RPMI8226 (cell line): ENCODE measurements at places on chromosomes 6 and 20.
A peak's percentile ranks its signal among the peaks of the same experiment; 100 is the strongest.

DNA sequence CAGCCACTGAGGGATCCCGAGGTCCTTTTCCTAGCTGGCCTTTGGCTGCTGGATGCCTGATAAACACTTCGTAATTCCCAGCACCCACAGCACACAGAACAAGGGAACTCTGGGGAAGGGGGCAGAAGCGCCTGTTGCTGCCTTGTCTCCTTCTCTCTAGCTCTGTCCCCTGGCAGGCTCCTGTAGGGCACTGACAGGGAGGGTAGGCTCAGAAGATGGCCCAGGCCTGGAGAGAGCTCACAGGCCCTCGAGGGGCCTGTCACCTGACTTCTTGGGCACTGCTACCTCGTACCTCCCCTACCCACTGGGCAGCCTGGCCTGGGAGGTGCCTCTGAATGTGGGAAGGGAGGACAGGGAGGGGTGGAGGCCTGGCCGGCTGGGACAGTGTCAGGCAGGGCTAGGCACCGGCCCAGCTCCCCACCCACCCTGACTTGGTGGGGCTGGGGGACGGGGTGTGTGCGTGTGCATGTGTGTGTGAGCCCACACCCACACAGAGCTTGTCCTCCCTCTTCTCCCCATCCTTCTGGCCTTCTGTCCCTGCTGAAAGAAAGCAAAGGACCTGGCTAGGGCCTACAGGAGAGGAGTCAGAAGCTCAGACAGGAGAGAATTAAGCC, 18.1 kb downstream of the C6orf132 start:
- DNase-seq, result no peak

DNA sequence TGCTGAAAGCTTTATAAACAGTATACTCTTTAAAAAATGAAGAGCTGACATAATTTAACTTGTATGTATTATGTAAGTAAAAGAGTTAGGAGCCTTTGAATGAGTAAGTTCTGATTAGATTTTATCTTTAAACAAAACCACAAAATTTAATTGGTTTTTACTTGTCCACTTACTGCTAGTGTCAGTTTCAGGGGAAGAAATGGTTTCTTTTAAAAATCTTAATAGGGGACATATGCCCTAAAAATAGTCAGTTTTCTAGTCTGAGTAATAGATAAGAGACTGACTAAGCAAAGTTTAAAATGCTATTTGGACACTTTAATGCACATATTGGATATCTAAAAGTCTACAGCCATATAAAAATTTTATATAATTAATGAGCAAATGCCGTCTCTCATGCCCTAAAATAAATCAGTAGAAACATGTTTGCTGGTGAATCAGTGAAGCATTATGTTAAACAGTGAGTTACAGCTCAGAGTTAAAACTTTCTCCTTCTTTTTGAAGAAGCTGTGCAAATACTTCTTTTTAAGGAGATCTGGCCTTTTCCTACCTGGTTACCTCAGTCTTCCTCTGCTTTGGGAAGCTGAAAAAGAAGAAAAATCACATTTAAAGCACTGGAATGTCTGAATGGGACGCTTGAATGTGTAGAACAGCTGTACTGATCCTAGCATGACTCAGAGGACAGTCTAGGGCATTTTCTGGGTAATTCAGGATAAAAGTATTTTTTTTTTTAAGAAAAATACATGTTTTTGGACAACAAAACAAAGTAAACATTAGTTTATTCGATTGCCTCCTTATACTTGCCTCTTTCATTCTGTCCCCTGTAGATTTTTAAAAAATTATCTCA, 55.3 kb downstream of the CDH26 start:
- DNase-seq, result no peak

- DNase-seq, result no peak
Observed at GRCh38 chr20:64119681-64120341, 12.4 kb upstream of the NPBWR2 start.

DNA sequence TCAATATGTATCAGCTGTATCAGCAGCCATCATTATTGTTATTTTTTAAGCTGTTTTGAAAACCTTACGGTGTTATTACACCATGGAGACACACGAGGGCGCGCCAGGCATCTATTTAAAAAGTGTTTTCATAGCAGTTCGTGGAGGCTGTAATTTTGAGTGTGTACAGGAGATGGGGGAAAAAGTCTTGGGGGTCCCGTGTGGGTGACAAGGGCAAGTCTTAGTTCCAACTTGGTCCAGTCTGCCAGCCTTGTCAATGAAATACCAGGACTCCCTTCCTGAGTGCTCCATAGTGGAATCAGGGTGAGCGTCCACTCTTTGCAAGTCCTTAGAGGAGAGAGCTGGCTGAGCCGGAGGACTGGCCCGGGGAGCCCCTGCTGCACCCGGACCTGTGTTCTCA, 43.3 kb downstream of the SLC2A10 start:
- peak; percentile 65 for DNase-seq

DNA sequence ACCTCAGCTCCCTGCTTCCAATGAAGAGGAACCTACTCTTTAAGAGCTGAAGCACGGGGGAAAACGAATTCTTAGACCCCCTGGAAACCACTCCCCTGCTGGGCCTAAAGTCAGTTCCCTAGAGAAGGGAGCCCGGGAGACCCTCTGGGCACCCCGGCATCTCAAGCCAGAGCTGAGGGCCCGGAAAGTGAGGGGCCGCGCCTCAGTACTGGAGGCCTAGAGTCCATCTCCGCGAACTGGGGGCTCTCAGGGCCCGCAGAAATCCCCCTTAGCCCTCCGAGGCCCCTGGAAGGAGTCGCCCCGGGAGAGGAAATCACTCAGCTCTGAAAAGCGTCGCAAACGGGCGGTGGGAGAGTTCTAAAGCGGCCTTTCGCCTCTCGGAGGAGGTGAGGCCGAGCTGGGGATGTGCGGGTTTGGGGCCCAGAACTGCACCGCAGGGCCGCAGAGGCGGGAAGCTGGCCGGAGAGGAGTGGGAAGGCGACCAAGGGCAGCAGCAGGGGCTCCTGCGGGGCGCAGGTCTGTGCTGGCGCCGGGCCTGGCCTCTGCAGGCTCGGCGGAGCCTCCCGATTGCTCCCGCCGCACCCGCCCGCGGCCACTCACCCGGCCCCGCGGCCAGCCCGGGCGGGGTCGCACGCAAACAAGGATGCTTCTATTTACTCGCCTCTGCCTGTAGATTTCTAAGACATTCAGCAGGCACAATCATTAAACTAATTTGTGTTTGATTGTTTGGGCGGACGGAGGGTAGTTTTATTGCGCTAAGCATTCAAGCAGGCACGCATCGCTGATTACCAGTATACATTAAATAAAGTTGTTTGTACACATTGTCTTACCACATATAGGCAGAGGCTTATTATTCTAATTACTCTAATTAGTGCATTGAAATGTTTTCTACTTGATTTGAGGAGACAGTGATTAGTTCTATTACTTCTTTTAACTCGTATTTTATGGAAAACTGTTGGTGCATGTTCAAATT, 9.2 kb downstream of the POU3F2 start:
- DNase-seq, result no peak

- no peak for DNase-seq
Observed at GRCh38 chr20:46232539-46232938, 75.8 kb downstream of the CDH22 start.

GRCh38 chr6:48419992-48420391, 309.0 kb upstream of the PTCHD4 start:
- DNase-seq, result no peak

DNA sequence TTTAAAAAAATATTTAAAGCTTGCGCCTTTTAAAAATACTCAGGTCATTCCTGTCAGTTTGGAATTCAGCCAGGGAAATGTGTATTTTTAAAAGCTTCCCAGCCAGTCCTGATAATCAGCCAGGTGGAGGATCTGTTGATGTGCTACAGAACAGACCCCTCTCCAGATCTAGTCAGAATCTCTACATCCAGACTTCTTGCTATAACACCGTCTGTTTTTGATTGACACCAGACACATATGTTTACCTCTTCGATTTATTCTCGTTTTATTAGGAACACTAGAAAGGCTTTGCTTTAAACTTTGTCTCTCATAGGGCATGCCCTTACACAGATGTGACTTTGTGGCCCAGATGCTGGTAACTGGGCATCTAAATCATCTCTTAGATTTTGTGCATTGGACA, 11.7 kb downstream of the PARD6B start:
- no peak for DNase-seq

DNA sequence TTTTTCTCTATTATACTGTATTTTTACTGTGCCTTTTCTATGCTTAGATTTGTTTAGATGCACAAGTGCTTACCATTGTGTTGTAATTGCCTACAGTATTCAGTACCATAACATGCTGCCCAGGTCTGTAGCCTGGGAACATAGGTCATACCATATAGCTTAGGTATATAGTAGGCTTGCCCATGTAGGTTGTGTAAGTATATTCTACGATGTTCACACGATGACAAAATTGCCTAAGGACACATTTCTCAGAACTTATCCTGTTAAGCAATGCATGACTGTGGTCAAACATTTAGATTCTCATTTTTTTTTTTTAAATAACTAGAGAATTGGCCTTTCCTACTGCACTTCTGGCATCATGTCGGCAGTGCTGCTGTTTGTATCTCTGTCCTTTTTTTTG, 253.7 kb upstream of the SUPT3H start:
- DNase-seq, result no peak

DNA sequence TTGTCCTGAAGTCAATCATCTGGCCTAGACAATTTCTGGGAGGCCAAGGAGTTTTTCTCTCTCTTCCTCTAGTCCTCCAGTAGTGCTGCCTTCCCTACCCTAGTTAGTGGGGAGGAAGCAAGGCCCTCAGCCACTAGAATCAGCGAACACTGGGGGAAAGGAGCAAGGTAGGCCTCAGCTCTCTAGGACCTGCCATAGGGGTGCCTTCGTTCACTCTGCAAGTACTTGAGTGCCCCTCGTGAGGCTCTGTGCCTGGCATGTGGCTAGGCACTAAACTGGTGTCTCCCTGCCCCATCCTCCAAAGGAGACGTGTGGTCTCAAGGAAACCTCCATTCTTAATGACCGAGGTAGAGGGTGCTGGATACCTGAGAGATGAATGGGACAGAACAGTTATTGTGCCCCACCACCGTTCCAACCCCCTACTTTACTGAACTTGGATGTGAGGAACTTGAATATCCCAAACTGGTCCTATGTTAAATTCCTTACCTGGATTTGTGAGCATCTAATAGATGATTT, 1.1 kb downstream of the DEF6 start:
- DNase-seq, result no peak

- no peak for DNase-seq
Observed at GRCh38 chr20:11205769-11206362, 532.1 kb upstream of the JAG1 start.
